ENCODE measurements at places on chromosomes 7 and 10.

GRCh38 chr10:70331160-70331485, 47.3 kb upstream of the NPFFR1 start:
- DNase-seq, result no peak

DNA sequence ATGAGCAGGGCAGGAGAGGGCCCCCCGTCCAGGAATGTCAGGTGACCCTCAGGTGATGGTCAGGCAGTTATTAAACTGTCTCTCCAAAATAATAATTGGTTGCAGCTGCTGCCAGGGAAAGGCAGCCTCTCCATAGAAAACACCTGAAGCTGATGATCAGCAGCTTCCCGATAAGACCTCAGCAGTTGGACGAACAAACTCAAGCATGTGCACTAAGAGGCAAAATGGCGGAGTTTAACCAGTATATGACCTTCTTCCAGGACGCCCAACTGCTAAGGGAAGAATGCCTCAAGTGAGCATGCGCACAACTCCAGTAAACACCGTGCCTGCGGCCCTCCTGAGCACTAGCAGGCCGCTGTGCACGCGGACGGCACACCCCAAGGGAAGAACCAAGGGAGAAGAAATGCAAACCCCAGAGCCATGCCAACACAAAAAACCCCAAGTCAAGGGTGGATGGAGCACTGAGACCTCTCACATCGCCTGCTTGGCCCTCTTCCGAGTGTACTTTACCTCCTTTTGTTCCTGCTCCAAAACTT, 38.9 kb upstream of the ADARB2 start:
- DNase-seq, result no peak

- DNase-seq, result no peak
Observed at GRCh38 chr10:27188897-27189296, 33.7 kb downstream of the MASTL start.

DNA sequence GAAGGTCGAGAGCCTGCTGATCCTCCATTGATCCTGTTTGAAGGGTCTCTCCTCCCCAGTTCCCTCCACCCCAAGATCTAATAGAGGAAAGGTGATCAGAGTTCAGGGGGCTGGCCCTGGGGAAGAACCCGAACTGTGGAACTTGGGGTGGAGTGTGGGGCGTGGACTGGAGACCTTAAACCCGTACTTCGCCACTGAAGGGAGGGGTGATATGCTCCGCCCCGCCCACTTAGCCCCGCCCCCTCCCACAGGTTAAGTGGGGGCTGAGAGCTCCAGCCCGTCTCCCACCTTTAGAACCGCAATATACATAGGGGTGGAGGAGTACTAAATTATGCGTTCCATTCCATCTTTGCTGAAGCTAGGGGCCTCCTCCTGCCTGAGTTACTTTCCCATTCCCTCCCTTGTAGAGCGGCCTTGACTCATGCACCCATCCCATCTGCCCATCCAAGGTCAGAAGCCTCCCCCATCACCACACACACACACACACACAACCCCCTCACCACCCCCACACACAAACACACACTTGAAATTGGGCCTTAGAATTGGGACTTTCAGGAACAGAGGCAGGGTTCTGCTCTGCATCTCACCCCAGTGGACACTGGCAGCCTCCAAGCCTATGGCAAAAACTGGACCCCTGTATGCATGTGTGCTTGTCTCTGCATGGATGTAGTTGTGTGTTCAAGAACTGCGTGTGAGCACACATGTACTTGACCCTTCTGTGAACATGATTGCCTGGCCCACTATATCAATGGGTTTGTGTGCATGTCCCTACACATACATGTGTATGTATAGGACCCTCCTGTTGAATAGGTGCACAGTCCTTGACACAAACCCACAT, 991 bp downstream of the SEMA4G start:
- no peak for DNase-seq

DNA sequence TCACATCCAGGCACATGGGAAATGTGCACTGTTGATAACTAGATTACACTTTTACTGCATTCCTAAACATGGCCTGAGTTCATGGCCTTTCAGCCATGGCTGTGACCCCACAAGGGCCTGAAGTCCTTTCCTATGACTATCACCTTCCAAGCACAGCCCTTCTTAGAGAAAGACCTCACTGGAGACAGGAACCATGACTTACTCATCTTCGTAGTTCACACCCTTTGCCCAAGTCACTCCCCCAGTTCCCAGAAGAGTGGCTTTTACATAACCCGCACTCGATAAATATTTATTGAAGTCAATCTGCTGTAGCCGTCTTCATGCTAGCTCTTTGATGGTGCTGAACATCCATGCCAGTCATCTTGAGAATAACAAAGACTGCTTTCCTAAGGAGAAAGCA, 632.5 kb upstream of the NRP1 start:
- no peak for DNase-seq

DNA sequence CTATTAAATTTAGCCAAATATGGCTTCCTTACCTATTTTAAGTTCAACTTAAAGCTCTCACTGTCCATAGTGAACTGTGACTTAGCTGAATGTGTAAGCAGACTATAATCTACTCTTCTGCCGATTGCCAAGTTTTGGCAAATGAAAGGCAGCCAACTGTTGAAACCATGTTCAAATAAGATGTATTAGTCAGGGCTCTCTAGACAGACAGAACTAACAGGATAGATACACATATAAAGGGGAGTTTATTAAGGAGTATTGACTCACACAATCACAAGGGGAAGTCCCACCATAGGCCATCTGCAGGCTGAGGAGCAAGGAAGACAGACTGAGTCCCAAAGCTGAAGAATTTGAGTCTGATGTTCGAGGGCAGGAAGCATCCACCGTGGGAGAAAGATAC, 837.7 kb upstream of the AUTS2 start:
- no peak for DNase-seq

All from hematopoietic multipotent progenitor cell (in vitro differentiated cells).